Activated CD8-positive, alpha-beta memory T cell treated with anti-CD3 and anti-CD28 coated beads, Interleukin-2, amount 50 U/mL, for 4 hours (primary cell): ENCODE measurements at places on chromosomes 1 and 21.

DNA sequence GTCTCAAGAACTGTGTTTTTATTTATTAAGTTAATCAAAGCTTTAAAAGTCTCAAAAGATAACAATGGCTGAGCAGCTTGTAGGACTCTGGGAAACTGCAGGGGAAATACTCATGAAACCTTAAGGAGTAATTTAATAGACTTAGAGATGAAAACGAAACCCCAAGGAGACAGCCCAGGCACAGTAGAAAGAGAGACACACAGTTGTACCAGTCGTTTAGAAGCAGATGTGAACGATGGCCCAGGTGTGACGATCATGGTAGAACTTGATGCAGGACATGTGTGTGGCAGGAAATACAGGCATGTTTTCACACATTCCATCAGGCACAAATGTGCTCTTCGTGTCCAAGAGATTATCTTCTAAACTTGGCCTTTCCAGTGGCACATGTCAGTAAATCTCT is 21.2 kb upstream of the MRPS6 start:
- DNase-seq: no peak

DNA sequence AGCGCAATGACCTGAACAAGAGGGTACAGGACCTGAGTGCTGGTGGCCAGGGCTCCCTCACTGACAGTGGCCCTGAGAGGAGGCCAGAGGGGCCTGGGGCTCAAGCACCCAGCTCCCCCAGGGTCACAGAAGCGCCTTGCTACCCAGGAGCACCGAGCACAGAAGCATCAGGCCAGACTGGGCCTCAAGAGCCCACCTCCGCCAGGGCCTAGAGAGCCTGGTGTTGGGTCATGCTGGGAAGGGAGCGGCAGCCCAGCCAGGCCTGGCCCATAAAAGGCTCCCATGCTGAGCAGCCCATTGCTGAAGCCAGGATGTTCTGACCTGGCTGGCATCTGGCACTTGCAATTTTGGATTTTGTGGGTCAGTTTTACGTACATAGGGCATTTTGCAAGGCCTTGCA is 5.4 kb upstream of the CCDC28B start:
- no peak for DNase-seq

DNA sequence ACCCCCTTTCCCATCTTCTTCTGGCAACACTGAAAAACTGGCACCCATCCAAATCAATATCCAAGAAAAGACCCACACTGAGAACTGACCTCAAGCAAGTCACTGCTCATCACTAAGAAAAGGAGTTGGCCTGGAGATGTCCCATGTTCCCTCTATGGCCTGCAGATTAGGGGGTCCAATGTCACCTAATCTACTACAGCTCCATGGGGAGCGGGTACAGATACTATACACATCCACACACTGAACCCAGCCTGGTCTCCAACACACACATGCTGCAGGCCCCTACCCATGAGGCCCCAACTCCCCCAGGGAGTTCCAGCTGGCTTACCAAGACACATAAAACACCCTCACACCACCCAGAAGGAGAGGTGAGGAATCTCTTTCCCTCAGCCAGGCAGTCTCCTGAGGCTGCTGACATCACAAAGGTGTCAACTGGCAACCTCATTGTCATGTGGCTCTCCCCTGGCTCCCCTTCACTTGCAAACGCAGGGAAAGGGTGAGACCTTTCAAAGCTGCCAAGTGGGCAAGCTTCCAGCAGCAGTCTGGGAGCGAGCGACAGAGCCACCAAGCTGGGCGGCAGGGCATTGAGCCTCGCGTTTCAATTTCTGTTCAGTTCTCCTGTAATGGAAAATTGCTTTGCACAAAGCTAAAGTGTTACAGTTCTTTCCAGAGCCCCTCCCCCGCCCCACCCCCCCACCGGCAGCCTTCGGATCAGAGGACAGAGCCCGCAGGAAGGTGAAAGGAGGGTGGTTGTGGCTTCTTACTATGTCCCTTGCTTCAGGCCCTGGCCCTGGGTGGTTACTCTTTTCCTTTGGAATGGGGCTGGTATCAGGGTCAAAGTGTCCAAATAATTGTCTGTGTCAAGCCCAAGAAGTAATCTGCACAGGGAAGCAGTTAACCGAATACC is at the start of gene LRRC52:
LRRC52 (plus strand) TSS at position 469 of the 907 bp plus-strand sequence; CDS start at position 766, 297 bp downstream.
- DNase-seq: no peak

GRCh38 chr1:18908911-18909771 is 6.8 kb upstream of the ALDH4A1 start:
- DNase-seq: no peak

- no peak for DNase-seq
Observed at GRCh38 chr1:27060891-27061290, 48.2 kb upstream of the TENT5B start.

GRCh38 chr1:219379691-219380090 is 206.0 kb downstream of the LYPLAL1 start:
- no peak for DNase-seq

DNA sequence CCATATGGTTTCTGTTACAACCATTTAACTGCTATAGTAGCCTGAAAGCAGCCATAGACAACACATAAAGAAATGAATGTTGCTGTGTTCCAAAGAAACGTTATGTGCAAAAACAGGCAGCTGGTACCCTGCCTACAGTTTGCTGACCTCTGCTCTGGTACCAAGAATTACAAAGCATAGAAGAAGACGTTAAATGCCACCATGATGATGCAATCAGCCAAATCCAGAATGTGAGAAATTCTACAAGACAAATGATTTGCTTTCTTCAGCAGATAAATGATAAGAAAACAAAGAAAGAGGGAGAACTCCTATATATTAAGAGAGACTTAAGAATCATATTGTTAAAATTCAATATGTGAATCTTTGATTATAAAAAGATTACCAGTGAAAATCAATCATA is 97.8 kb upstream of the PDE4B start:
- no peak for DNase-seq

GRCh38 chr21:43190951-43191350 is 22.1 kb downstream of the CRYAA start:
- DNase-seq: peak; percentile 4

- DNase-seq: no peak
Observed at GRCh38 chr1:214349781-214350180, 68.8 kb downstream of the SMYD2 start.

- DNase-seq: no peak
Observed at GRCh38 chr1:3410142-3410925, 44.1 kb upstream of the ARHGEF16 start.

DNA sequence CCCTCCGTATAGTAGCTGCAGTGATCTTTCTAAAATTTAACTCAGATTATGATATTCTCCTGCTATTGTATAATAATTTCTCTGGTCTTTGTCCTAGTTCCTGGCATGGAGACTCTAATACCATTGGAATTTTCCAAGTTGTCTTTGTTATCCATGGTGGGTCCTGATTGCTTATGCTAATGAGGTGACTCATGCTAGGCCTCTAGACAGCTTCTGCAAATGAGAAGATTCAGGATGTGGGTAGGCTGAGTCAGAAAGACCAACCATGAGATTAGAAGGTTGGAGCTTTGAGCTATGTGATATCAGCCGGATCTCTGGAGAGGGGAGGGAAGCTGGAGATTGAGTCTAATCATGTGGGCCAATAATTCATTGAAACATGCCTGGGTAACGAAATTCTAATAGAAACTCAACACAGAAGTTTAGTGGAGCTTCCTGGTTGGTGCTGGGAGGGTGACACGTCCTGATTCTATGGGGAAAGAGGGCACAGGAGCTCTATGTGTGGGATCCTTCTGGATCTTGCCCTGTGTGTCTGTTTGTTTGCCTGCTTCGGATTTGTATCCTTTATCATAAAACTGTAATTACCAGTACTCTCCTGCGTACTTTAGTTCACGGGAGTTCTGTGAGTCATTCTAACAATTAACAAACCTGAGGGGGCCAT is 73.2 kb upstream of the CNIH3 start:
- no peak for DNase-seq

GRCh38 chr21:28142697-28143096 is 850.0 kb downstream of the LTN1 start:
- no peak for DNase-seq

GRCh38 chr1:83626603-83627002 is 372.3 kb downstream of the TTLL7 start:
- no peak for DNase-seq

- no peak for DNase-seq
Observed at GRCh38 chr1:246032984-246033383, 474.1 kb downstream of the SMYD3 start.

GRCh38 chr1:31981972-31982371 is 31.7 kb upstream of the KHDRBS1 start:
- no peak for DNase-seq

GRCh38 chr1:73564294-73564693 is 633.7 kb downstream of the LRRIQ3 start:
- DNase-seq: no peak

DNA sequence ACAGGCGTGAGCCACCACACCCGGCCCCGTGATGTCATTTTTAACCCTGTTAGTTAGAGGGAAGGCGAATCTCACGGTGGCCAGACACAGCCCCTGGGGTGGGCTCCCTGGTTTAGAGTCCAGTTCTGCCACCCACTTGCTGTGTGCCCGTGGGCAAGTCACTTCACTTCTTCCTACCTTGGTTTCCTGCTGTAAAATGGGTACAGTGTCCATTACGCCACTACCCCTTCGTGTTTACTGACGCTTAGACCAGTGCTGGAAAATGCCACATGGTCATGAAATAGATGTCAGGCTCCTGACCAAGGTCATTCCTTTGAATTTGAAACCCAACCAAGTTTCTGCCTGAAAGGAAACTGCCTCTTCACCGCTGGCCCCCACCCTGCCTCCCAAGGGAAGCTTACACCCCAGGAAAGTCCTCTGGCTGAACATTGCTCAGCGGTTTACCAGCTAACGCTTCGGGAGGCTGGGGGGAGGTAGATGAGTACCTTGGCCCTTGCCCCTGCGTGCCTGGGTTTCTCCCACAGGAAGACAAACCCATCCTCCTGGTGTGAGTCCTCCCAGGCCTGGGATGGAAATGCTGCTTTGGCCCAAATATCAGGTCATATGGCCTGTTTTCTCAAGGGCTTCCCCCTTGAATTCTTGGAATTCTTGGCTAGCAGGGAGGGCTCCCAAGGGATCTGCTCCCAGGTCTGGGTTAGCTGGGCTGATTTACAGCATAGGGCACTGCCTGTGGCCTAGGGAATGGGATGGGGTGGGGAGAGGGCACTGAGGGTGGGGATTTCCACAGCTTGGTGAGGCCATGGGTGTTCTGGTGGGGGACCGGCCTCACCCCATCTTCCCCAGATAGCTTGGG is 7.6 kb upstream of the AADACL4 start:
- DNase-seq: no peak

- no peak for DNase-seq
Observed at GRCh38 chr1:202551683-202552082, 158.6 kb downstream of the SYT2 start.

DNA sequence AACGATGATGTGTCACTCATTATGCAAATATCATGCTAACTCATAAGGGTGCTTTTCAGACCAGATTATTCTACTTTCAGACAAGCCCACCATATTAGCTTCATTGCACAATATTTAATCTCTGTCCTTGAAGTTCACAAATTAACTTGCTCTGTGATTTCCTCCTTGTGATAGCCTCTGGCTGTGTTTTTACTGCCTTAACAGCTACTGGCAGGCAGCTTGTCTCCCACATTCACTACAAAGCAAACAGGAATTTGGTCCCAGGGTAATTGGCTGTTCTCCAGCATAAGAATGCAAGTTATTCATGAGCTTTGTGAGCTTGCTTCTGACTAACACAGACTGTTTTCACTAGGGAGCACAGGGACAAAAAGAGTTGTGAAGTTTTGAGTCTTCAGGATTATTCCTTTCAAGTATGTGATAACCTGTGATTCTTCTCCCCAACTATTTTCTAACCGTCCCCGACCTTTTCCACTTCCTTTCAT is 87.9 kb upstream of the HMCN1 start:
- DNase-seq: no peak

DNA sequence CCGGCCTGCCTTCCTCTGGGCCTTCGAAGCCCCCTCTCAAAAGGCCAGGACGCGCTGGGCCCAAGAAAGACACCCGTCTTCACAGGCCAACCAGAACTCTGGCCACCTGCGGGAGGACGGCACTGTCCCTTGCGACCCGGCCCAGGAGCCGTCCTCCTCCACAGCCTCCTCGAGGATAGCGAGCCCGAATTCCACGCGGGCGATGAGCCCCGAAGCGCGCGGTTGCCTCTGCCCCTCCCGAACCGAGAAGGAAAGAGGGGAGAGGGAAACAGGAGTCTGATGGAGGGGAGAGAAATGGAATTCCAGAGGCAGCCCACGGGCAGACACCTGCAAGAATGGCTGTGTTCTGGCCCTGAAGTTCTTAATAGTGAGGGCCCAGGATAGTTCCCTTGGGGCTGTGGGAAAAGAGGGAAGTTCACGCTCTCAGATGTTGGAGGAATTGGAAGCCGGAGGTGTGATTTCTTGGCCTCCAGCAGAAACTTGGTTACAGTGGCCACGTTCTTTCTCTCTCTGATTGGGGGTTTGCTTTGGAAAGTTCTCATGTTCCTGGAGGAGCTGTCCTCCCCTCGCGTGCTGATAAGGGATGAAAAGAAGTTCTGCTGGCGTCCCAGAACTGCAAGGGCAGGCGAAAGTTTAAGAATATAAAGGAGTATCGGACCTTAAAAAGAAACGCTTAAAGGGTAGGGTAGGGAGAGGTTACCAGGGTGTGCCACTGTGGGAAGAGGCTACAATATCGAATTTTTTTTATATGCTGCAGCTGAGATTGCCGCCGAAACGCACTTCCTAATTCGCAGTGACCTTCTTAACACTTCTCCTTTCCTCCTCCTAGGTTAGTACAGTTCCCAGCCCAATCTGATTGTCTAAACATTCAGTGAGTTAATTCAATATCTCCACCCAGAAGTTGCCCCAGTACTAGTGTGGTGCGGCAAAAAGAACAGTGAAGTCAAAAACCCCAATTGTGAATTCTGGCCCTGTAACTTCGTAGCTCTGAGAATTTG is 5.8 kb upstream of the SLC44A5 start:
- DNase-seq: no peak

DNA sequence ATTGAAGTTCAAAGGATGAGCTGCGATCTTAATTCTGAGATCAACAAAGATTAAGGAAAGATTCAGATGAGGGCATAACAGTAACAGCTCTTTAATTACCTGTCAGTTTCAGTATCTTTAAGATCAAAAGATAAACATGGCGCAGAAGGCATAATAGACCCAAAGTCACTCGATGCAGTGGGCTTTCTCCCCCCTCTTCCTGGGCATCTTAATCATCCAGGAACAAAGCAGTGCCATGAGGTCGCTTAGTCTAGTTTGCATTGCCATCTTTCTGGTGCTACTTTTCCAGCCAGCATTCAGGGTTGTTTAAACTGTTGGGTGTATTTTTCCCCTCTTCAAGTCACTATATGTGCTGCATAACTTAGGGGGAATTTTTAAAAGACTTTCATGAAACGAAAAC is 72.3 kb downstream of the HUNK start:
- no peak for DNase-seq
